ENCODE measurements at places on chromosomes 7 and 10.

DNA sequence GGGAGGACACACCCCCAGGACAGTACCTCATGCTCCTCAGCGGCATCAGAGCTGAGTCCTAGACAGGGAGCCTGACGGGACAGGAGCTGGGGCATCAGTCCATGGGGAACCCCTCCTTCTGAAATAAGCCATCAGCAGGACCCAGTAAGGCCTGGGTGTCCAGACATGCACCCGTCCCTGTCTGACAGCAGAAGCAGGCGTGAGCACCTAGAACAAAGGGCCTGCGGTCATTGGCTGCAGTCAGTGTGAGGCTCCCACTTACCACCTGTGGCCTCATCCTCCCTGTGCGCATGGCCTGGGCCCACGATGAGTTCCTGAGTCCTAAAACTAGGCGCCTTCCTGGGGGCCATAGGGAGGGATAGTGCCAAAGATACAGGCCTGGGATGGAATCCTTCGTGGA is 484.7 kb downstream of the PTPRN2 start:
- DNase-seq: no peak

- DNase-seq: peak; percentile 70
These were observed 804 bp downstream of the FRAT1 start for GRCh38 chr10:97319671-97320479.

GRCh38 chr7:925601-926000 is 28.9 kb downstream of the ADAP1 start:
- no peak for DNase-seq

GRCh38 chr7:18386607-18387006 is 108.9 kb upstream of the HDAC9 start:
- DNase-seq: no peak
